Stimulated activated CD8-positive, alpha-beta memory T cell treated with anti-CD3 and anti-CD28 coated beads, Interleukin-4, amount 100 ng/mL, for 24 hours (primary cell): ENCODE measurements at places on chromosomes 5 and 9.

DNA sequence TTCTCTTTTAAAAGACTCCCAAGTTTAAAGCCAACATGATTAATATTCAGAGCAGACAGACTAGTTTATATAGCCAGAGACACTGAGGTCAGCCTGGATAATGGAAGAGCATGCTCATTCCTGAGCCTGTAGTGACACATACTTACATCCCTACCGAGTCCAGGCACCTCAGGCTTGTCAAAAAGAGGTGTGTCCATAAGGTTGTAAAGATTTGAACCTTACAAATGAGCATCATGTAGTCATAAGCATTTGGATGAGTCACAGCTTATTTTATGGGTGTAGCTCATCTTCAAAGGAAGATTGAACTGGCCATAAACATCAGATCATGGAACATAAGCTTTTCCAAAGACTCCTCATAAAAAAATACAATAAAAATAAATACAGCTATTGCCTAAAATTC is 333.5 kb downstream of the EFNA5 start:
- no peak for DNase-seq

DNA sequence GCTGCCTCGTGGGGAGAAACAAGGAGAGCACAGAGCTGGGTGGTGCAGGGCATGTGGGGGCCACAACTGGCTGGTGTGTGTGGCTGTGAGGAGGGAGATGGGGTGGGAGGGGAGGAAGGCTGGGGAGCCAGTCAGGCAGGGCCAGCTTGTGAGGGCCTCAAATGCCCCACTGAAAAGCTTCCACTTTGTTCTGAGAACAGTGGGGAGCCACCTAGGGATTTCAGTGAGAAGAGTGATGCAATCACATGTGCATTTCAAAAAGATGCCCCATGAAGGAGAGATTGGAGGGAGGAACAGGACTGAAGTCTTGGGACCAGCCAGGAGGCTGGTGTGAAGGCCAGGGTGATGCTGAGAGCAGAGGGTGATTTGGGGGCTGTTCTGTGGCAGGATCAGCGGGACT is 1.3 kb downstream of the OR13J1 start:
- no peak for DNase-seq

- DNase-seq = no peak
These were observed 49.7 kb downstream of the YIPF5 start for GRCh38 chr5:144120661-144121180.

DNA sequence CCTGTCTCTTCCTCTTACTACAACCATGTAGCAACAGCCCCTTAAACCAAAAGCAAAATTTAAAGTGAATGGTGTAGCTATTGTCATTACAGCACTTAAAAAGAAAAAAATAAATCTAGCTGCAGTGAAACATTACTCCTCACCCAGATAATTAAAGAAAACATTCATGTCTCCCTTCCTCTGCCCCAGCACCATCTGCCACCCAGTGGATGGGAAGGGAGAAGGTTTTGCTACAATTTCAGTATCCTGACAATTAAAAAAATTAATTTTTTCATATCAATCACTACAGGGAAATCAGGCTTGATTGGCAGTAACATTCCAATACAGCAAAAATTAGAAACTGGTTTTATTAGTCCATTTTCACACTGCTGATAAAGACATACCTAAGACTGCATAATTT is 147.4 kb upstream of the PUM3 start:
- no peak for DNase-seq

GRCh38 chr5:52452098-52452497 is 335.6 kb upstream of the ITGA1 start:
- DNase-seq = no peak

DNA sequence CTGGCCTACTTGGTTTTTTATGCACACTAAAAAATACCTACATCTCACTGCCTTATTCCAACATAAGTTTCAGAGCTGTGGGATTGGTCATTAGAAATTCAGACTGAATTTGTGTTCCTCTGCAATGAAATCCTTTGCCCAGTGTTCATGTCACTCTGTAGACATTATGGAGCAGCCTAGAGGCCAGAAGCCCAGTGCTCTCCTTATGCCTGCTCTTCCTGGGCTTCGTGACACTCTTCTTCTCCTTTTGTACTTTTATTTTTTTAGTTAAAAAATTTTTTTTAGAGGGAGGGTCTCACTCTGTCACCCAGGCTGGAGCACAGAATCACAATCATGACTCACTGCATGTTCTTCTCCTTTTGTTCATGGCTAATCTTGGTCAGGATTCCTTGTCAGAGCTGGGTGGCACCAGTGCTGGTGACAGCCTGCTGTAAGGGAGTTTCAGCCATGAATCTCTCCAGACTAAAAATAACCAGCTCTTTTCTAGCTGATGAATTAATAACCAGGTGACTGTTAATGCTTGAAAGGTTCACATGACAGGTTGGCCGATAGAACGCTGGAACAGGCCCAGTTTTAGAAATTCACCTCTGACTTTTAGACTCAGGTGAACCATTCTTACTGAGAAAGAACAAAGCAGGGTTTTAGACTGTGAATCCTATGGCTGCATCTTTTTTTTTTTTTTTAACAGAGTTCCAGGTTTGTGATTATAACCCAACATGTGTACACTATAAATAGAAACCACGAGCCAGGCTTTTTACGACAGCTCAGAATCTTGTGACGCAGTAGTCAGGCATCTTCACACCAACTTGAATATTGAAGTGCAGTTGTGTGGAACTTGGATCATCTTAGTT is 34.1 kb upstream of the C5orf47 start:
- DNase-seq = no peak

- DNase-seq = no peak
These were observed 65.7 kb upstream of the KCNN2 start for GRCh38 chr5:114296191-114296590.

GRCh38 chr5:74977471-74977870 is 74.9 kb downstream of the GCNT4 start:
- no peak for DNase-seq

DNA sequence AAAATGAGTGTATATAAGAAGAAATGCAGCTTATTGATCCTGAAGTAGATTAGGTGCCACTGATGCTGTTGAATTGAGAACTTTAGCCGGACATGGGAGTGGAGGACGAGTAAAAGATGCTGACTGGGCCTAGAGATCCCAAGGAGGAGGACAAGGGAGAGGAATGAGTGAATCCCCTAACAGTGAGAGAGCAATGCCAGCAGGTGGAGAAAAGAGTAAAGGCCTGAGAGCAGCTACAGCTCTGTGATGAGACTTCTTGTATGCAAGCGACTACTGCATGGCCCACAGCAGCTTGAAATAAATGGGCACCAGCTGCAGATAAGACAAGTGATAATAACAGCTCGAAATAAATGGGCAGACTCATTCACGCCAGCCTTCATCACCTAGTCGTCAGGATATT is 44.5 kb upstream of the JMY start:
- DNase-seq = no peak

DNA sequence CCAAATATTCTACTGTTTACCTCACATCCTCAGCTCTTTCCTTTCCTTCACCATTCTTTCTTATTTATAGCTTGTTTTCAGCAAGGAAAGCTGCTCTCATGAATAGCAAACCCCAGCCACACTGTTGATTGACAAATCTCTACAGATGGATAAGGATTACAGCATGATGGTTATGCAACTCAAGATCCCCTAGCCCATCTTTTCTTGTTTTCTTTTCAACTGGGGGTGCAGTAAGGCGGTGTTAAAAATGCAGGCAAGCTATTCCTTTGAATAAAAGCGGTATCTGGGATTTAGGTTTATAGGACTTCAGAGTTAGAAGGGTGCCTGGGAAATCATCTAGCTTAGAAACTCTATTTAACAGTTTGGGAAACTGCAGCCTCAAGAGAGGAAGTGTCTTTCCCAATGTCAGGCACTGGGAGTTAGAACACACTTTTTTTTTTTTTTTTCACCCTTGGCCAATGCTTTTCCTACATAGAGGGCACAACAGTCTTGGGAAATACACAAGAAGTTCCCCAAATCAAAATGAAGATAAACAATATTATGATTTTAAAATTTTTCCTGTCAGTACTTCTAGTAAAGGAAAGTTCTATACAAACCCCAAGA is 2.6 kb downstream of the SPARC start:
- DNase-seq = no peak

DNA sequence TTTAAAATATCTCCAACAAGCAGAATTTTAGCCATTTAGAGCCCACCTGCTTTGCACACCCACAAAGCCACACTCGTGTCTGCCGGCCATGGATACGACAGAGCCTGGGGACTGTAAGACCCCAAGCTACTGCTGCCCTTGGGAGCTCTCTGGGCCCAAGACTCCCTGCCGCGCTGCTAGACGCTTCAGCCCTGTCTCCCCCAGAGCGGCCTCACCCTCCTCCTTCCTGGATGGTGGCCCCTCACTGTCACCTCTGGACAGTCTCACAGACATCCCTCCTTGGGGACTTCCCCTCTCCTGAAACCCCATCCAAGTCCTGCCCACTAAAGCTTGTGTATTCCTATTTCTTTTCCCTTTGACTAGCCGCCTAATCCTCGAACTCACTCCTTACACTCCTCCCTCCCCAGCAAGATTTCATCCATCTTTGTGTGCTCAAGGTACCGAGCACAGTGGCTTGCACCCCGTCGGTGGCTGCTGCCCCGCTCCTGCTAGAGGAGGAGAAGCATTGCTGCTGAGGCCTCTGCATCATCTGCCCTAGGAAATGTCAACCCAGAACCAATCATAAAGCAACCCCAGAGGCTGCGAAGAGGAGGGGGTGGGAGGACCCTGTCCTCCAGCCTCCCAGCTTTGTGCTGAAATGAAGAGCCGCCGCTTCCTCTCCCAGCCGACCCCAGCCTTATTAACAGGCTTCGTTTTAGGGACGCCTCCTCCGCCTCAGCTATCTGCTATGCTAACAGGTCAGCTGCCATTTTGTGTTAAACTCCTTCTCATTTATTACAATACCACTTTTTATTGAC is 71.2 kb downstream of the CFAP77 start:
- DNase-seq = no peak

- no peak for DNase-seq
These were observed 348.0 kb upstream of the RFX3 start for GRCh38 chr9:3873818-3874217.

- no peak for DNase-seq
These were observed 39.4 kb upstream of the BARX1 start for GRCh38 chr9:93994545-93994944.

DNA sequence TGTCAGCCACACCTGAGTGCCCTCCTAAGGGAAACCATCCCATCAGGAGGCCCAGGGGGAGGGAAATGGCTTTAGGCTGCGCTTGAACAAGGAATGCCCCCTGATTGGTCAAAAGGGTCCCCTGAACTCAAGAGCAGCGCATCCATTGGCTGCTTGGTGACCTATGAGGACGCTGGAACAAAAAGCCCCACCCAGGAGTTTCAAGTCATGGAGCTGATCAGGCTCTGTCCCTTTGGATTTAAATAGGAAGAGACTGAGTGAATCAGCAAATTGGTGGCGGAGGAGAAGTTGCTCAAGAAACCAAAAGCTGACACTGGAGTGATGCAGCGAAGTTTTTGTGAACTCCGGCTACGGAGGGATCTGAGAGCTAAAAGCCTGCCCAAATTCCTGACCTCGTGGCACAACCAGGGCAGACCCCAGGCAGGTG is 66.7 kb downstream of the SMIM23 start:
- DNase-seq = no peak

DNA sequence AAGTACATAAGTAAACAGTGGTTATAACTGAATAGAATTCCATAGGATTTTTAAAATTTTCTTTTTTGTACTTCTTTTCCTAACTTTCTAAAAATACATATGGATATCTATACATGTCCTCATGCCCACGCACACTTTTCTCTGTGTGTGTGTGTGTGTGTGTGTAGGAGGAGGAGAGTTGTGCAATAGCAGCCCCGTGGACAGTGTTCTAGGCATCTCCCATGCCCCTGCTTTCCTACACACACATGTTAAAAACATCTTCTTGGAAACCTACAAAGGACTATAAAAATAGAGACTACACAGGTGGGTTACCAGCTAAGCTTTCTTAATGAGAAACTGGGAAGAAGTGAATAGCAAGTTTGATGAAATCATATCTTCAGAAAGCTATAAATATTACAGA is 19.8 kb upstream of the HEXB start:
- no peak for DNase-seq

- DNase-seq = peak; percentile 17
These were observed 69.2 kb downstream of the SYK start for GRCh38 chr9:90870621-90871326.

- no peak for DNase-seq
These were observed 113.3 kb upstream of the SPATA31D4 start for GRCh38 chr9:81814794-81815464.
